ENCODE measurements at places on chromosomes 1 and 21. TPM values are rescaled to one million over a fixed set of nuclear protein-coding genes. Genes with fewer than 3 reads are reported as not detected.

Gene SYTL1
- not detected for total RNA-seq

Gene AMPD1
- total RNA-seq: not detected

Gene TNFSF4
- total RNA-seq: 1.9 TPM

Gene OR2T12
- not detected for total RNA-seq

Gene PTAFR
- total RNA-seq: 1.6 TPM

Gene SFN
- 0.63 TPM for total RNA-seq

Gene OR2L3
- 2.8 TPM for total RNA-seq

Gene RNU1-3
- under 0.01 TPM for total RNA-seq

Gene OR2L2
- total RNA-seq: 1.6 TPM

Measured in parietal lobe (tissue), 2 donors.